ENCODE measurements at places on chromosomes 1 and 21. TPM values are rescaled to one million over a fixed set of nuclear protein-coding genes. Genes with fewer than 3 reads are reported as not detected.

The DOP1B gene
- total RNA-seq, result 37.6 TPM

GRCh38 chr1:182391362-182392049 lies at the start of gene GLUL:
GLUL (minus strand) TSS chr1:182391790; CDS start chr1:182388737, 3,053 bp downstream.
- DNase-seq, result no peak

DNA sequence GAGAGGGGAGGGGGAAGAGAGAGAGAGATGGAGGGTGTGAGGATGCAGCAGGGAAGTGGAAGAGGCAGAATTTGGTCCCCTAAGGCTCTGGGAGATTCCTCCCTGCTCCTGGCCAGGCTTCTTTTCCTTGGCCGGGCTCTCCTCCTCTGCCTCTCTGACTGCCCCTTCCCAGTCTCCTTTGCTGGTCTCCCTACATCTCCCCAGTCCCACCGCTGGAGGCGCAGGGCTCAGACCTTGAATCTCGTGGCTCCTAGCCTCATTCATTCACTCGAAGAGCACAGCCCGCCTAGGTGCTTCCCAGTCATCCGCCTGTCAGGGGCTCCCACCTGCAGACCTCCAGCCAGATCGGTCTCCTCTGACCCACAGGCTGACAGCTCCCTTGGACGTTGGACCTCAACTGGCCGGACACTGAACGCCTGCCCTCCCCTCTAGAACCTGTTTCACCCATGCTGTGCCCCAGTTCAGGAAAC lies 76.5 kb downstream of the VWA5B1 start:
- DNase-seq, result no peak

DNA sequence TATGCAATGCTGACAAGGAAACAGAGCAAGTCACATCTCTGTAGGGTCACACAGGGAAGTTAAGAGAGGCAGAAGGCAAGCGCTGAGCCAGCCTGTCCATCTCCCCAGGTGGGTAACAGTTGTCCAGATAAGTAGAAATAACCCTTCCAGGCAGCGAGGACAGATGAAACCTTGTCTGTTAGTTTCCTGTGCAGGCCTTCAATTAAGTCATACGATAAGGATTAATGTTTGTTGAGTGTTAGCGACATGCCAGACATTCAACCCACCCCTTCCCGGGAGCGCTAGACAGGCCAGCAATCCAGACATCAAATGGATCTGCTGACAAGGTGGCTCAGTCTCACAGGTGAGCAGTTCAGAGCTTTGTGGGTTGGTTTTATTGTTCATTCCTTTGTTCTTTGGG lies 221.5 kb upstream of the FMN2 start:
- DNase-seq, result no peak

GRCh38 chr1:12078938-12079861 lies 16.1 kb downstream of the TNFRSF8 start:
- no peak for DNase-seq

DNA sequence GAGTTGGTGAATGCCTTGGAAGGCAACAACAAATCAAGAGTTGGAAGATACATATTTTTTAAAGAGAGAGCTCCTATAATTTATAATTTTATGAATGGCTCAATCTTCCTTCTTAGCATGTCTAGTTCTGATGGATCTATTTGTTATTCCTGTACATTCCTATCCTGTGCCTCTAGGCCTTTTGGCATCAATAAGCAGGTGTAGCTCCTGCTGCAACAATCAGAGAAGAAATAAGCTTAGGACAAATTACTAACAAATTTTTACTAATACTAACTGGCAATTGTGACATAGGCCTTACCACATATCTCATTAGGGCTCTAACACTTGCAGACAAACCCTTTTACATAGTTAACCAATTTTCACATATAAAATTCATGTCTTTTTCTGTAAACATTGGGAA lies 682.0 kb downstream of the LTN1 start:
- no peak for DNase-seq

GRCh38 chr1:248631354-248632008 lies 3.4 kb downstream of the OR2T11 start:
- DNase-seq, result peak; percentile 32

GRCh38 chr1:78385744-78386462 lies 104.9 kb upstream of the PTGFR start:
- no peak for DNase-seq

DNA sequence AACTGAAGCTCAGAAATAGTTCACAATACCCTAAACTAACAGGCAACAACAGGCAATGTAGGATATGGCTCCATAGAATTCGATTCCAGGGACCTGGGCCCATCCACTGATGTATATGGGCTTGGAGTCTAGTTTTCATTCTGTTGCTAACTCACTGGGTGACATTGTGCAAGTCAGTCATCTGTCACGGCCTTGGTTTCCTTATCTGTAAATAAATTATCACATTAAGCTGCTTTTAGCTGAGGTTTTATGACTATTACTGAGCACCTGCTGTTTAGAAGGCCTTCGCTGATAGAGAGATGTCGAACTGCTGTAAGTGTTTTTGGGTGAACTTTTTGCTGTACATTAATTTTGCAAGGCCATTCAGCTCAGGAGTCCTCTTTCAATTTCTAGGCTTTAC lies 22.9 kb upstream of the ERO1B start:
- DNase-seq, result no peak

Measured in epithelial cell of proximal tubule (primary cell).